ENCODE measurements at places on chromosomes 12 and 14.

DNA sequence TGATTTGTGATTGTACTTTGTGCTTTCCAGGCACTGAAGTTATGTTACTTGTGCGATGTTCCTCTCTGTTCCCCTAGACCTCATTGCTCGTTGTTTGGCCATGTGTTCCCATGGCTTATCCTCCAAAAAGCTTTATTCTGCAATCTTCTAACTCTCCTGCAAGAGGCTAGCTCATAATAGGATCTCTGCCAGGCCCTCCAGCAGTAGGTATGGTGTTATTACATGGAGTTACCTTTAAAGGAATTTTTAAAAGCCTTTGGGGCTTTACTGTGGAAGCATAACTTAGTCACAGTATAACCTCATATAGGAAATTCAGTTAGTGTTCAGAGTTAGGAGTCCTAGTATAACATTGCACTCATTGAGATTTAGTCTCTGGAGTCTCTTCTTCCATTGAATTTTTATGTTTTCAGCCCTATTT, 292.3 kb downstream of the RAD51B start:
- DNase-seq, result no peak

DNA sequence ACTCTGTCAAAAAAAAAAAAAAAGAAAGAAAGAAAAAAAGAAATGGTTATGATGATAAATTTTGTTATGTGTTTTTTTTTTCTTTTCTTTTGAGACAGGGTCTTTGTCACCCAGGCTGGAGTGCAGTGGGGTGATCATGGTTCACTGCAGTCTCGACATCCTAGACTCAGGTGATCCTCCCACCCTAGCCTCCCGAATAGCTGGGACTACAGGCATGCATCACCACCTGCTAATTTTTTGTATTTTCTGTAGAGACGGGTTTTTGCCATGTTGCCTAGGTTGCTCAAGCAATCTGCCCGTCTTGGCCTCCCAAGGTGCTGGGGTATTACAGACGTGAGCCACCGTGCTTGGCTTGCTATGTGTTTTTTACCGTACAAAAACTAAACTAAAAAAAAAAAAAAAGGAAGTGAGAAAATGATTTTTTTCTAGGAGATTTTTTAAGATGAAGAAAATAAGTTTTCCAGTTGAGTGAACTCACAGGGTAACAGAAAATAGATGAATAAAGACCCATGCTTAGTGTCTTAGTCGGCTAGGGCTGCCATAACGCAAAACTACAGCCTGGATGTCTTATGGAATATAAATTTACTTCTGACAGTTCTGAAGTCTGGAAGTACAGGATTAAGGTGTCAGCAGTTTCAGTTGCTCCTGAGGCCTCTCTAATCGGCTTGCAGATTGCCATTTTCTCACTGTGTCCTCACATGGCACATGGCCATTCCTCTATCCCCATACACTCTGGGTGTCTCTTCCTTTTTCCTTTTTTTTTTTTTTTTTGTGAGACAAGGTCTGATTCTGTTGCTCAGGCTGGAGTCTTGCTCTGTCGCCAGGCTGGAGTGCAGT, 13.2 kb upstream of the APOF start:
- no peak for DNase-seq

DNA sequence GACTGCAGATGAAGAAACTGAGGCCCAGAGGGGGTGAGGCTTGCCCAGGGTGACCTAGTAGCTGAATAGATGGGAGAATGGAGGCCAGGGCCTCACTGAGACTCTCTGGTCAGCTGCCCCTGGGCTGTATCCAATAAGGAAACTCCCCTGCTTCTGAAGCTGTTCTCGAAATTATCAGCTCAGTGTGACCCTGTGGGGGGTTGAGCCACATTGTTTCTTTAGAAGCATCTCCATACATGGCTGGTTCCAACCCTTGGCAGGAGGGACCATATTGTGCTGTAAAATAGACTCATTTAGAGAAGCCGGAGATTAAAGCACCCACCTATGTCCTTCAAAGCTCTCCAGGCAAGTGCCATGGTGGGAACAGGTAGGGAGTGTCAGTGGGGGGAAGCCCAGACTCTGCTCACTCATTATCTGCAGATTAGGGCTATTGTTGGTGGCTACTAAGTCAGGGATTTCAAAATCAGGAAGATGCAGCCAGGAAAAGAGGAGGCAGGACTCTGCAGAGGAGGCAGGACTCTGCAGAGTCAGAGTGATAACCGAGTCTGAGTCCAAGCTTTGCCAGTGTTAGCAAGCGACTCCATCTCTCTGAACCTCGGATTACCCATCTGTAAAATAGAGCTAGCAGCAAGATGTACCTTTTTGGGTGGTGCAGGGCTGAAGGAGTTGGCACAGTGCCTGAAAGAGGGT, 3.5 kb downstream of the SERPINA5 start:
- no peak for DNase-seq

DNA sequence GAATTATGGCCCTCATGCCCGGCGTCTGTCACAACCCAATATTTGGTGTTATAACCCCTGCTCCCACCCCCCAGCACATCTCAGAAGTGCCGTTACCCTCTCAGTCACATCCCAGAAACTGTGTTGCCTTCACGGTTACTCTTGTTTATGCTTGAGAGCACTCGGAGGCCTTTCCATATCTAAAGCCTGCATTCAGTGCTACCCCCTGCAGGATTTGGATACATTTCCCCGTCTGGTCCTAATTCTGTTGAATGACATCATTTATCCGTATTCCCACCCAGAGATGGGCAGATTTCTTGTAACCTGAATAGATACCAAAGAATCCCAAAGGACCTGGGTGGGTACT, 19.1 kb upstream of the FOS start:
- DNase-seq, result no peak

GRCh38 chr12:29521951-29522350, 24.5 kb upstream of the OVCH1 start:
- DNase-seq, result no peak

DNA sequence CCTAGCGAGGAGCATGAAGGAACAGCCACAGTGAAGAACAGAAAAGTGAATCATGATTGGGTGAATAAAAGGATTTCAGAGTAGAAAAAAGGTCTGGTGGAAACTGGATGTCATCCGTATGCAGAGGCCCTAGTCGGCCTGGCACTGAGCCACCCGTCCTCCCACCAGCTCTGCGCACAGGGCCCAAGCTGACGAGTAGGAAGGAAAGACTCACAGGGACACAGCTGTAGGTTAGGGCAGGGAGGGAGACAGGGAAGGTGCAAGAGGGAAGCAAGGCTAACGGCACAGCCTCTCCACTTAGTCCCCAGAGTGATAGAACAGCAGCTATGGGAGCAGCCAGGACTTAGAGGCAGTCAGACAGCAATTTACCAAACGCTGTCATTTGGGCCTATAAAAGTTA, 112.6 kb downstream of the KCNK10 start:
- no peak for DNase-seq

DNA sequence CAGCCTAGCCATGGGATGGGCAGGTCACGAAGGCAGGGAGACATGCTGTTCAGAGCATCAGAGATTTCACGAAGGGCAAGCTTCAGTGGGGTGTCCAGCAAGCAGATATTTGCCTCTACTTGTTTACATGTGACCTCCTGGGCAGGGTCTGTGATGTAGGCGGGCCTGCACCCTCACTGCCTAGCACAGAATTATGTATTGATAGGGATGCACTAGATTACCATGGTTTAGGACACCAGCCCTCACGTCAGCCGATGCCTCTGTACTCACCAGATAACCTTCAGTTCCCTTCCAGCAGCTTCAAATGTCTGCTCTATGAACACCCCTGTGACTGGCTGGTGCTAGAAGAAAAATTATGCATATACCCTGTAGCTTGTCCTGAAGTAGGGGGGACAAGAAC, 5.1 kb upstream of the EIF5 start:
- DNase-seq, result no peak

GRCh38 chr12:3117144-3117581, 40.0 kb downstream of the TSPAN9 start:
- no peak for DNase-seq

DNA sequence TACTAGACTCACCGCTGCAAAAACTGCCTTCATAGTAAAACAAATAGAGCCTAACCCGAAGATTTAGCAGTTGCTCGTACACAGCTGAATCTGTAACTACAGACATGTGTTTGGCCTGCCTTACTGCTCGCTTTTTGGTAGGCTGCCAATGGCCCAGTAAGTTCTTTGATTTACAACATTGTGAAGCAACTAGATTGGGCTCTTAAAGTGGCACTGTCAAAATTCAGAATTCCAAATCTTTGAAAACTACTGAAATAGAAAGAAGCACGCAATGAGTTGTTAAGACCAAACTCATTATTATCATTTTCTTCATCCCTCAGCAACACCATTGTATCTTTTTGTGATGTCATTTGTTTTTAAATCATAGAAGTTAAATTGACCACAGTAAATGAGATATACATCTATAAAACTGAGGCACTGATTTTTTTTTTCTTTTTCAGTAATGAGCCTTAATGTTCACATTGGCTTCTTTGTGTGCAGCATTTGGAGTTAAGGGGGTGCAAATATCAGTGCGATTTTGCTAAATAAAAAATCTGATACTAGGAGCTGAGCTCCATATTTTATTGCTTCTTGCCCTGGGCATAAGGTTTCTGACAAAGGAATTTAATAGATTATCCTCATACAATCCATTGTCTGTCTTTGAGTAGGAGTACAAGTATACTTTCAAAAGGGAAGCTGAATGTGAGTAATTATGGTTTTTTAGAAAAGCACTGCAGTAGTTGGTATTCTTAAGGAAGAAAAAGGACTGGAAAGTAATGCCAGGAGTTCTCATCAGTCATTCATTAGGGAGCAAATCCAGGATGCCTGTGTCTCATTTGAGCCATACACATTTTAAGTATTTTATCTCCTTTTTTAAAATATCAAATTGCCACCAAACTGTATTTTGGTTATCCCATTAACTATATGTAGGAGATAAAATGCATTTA, 138.5 kb downstream of the KICS2 start:
- peak; percentile 67 for DNase-seq

- no peak for DNase-seq
These were observed 24.4 kb upstream of the TBX5 start for GRCh38 chr12:114430306-114430705.

- DNase-seq, result no peak
These were observed 67.7 kb upstream of the PTHLH start for GRCh38 chr12:28040246-28040645.

GRCh38 chr14:71629765-71630492, 302.3 kb upstream of the RGS6 start:
- no peak for DNase-seq

GRCh38 chr12:46067094-46067493, 76.7 kb upstream of the SCAF11 start:
- DNase-seq, result no peak

DNA sequence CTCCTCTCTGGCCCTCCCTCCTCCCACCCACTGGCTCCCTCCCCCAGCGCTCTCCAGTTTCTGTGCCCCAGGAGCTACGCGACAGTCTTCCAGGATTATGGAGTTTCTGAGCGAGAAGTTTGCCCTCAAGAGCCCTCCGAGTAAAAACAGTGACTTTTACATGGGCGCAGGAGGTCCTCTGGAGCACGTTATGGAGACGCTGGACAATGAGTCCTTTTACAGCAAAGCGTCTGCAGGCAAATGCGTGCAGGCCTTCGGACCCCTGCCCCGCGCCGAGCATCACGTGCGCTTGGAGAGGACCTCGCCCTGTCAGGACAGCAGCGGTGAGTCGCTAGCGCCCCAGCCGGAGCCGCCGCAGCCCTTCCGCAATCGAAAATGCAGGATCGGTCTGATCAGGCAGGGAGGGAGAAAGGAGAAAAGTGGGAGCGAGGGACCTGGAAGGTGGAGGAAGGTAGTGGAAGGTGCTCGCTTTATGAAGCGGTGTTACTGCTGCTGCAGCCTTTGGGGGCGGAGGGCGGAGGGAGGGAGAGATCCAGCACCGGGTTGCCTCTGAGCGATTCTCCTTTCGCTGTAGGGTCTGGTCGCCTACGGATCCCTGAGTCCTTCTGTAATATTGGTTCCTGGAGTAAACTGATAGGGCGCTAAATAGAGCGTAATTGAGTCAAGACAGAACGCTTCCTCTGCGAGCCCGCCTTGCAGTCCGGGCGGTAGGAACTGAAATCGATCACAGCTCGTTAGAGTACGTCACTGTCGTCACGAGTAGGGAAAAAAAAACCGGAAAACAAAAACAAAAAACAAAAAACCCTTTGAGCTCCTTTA, at the start of gene ALX1:
Gene ALX1 (plus strand): TSS at position 56 of the 819 bp plus-strand sequence. CDS start 42 bp downstream, at position 98.
- DNase-seq, result peak; percentile 27

- DNase-seq, result peak; percentile 39
These were observed 3.0 kb upstream of the FNTB start for GRCh38 chr14:64983439-64984310.

GRCh38 chr12:27013611-27014084, 536 bp downstream of the TM7SF3 start:
- peak; percentile 19 for DNase-seq

- DNase-seq, result no peak
These were observed 144.3 kb downstream of the MED13L start for GRCh38 chr12:116133149-116133548.

- DNase-seq, result no peak
These were observed 18.7 kb upstream of the LGR5 start for GRCh38 chr12:71420775-71421406.

- no peak for DNase-seq
These were observed 50.3 kb downstream of the SYT1 start for GRCh38 chr12:78914859-78915331.

DNA sequence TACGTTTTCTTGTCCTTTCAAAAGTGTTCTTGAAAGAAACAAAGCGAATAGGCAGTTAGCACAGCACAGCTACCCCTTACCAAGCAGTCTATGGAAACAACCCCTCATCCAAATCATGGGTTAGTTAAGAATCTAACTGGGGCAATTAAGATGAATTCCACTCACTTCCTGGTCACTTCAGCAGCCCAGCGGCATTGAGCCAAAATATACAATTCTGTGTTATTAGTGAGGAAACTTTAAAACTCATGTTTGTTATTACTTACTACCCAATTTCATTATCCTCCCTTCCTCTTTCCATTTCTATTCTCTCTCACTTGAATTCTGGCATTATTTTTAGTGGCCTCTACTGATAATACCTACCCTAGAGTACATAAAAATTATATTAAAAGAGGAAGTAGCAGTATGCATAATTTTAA, 121.4 kb downstream of the PPHLN1 start:
- DNase-seq, result no peak

DNA sequence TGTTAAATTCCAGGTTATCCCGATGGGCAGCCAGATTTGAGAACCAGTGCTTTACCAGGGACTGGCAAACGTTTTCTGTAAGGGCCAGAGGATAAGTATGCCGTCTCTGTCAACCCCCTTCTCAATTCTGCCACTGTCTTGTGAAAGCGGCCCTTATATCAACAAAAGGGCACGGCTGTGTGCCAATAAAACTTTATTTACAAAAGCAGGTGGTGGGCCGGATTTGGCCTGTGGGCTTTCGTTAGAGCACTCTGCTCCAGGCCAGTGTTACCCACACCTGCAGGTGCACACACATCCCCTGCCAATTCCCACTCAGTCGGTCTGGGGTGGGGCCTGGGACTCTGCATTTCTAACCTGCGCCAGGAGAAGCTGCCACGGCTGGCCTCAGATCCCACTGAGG, 111.2 kb downstream of the RFLNA start:
- DNase-seq, result peak; percentile 62

GRCh38 chr12:39144613-39145061, 239.2 kb upstream of the CPNE8 start:
- DNase-seq, result no peak

- no peak for DNase-seq
These were observed 716.1 kb upstream of the LMO3 start for GRCh38 chr12:17322090-17322489.

GRCh38 chr14:103808403-103809001, 38.9 kb downstream of the PPP1R13B start:
- DNase-seq, result peak; percentile 68

Measured in NCI-H2081 (cell line).